ENCODE measurements at places on chromosomes 13 and 19.

- DNase-seq: no peak
These were observed 804 bp upstream of the MIER2 start for GRCh38 chr19:345320-345879.

DNA sequence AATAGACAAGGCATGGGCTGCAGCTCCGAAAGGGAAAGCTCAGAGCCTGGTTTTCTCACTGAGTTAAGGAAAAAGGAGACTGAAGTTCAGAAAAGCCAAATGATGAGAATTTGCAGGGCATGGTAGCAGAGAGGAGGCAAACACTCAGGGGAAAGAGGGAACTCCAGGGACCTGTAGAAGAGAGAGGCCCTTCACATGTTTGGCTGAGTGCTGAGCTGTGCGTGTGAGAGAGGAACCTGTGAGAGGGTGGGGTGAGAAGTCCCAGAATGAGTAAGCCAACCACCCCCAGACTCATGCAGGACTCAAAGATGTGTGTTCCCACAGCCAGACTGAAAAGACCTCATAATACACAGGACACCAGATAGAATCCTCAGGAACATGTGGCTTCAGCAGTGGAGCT lies 2.8 kb upstream of the CRYL1 start:
- DNase-seq: no peak

GRCh38 chr19:47056411-47056810 lies 8.0 kb upstream of the TMEM160 start:
- DNase-seq: no peak

DNA sequence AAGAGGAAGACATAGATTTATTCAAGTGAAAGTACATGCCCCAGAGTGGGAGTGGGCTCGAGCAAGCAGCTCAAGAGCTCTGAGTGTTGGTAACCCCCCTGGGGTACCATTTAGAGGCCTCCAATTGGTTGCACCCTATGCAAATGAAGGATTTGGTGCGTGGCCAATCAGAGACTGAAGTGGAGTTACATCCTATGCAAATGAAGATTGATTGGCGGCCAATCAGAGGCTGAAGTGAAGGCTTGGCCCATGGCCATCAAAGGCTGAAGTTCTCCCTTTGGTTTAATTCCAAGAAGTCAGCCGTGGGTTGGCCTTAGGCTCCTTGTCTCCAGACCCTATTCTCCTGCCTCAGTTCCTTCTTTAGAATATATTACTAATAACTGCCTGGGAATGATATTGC lies 12.9 kb upstream of the IGFL1 start:
- no peak for DNase-seq

DNA sequence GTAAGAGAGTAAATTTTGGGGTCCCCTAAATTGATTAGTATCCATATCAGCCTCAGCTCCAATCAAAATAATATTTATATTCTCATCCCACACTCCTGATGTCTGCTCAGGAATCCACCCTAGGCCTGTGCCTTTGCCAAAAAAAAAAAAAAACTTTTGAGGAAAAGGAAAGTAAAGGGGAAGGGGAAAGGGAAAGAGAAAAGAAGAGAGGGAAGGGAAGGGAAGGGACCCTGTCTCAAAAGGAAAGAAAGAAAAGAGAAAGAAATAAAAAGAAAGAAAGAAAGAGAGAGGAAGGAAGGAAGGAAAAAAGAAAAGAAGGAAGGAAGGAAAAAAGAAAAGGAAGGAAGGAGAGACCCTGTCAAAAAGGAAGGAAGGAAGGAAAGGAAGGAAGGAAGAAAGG lies 91.8 kb upstream of the CACNA1A start:
- DNase-seq: no peak

GRCh38 chr19:13920940-13921747 lies 15.1 kb downstream of the CC2D1A start:
- no peak for DNase-seq

DNA sequence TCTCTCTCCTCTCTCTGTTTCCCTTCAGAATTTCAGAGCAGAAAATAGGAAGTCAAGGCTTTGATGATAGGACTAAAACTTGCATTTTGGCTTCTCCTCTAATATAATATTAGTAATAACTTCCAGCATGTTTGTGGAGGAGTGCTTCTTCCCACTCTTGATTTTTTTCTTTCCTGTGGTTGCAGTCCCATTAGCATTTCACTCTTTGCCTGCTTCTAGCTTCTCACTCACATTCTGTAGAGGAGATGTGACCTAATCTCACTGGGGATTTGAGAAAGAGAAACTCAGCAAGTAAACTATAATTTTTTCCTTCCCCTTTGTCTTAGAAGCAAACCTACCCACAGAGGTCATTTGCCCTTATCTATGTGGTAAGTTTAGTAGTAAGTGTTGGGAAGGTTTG lies 169.4 kb upstream of the HTR2A start:
- DNase-seq: no peak
